ENCODE measurements at places on chromosomes 5 and 9. TPM values are rescaled to one million over a fixed set of nuclear protein-coding genes. Genes with fewer than 3 reads are reported as not detected.
A peak's percentile ranks its signal among the peaks of the same experiment; 100 is the strongest.

The TEK gene
- total RNA-seq, result 20.5 TPM

The HRH2 gene
- 35.8 TPM for total RNA-seq

DNA sequence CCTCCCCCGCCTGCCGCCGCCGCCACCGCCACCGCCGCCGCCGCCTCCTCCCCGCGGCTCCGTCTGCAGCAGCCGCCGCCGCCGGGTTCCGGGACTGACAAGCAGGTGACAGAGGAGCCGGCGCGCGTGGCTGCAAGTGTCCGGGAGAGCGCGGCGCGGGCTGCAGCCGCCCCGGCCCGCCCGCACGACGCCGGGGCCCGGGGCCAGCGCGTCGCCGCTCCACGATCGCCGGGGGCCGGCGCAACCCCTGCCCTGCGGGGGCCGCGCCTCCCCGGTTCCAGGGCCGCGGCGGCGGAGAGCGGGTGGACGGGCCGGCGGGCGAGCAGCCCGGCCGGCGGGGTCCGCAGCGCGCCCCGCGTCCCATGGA, 343 bp downstream of the LMX1B start:
- peaks cover 42% of the 10 kb centered on the region for H3K27me3 ChIP-seq
- H3K36me3 ChIP-seq, result no peaks in the 10 kb centered on the region
- peak overlapping the region; percentile 24 for H3K4me3 ChIP-seq
- H3K4me1 ChIP-seq, result peaks cover 40% of the 10 kb centered on the region
- no peak overlapping the region for H3K27ac ChIP-seq

DNA sequence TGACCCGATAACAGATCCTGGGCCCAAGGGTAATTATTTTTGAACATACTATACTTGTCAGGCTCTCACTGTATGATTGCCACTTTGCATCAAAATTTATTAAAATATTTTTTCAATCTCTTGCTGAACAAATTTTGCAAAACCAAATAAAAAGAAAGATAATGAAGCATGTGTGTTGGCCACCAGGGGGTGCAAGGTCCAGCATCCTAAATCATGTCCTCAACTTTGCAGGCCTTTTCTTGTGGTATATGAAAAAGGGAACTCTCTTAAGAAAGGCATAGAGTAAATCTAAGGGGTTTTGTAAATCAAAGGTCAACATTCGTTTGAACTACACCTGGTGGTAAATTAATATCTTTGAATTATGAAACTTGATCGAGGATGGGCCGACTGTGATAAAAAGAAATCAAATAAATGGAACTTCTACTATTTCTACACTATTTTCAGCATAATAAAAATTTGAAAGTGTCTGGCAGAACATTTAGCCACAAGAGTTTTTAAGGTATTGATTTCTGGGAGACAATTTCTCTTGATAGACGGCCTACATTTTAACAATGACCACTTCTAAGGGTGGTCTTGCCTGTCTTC, 676.5 kb downstream of the DMRTA1 start:
- H3K36me3 ChIP-seq, result no peaks in the 10 kb centered on the region
- no peaks in the 10 kb centered on the region for H3K27me3 ChIP-seq
- H3K27ac ChIP-seq, result no peak overlapping the region
- no peaks in the 10 kb centered on the region for H3K4me1 ChIP-seq
- no peak for DNase-seq

DNA sequence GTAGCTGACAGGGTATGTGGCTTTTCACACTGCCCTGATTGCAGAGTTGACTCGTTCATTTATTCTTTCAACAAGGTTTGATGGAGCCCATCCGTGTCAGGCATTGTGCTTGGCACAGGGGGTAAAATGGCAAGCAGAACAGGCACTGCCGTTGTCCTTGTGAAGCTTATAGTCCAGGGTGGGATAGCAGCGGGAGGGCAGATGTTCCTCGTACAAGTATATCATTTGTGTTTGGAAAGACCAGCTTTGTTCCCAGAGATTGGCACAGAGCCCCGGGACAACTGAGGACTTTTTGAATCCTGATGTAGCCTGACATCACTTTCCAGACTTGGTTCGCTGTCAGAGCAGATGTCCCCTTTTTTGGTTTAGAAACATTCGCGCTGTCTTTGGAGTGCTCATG, 50.9 kb downstream of the MVB12B start:
- H3K27ac ChIP-seq, result no peak overlapping the region
- H3K36me3 ChIP-seq, result no peaks in the 10 kb centered on the region

GRCh38 chr5:95863383-95863757, 40.8 kb upstream of the GLRX start:
- H3K4me3 ChIP-seq, result no peak overlapping the region
- H3K27ac ChIP-seq, result peak overlapping the region; percentile 40
- DNase-seq, result no peak
- H3K27me3 ChIP-seq, result no peaks in the 10 kb centered on the region
- peaks cover 15% of the 10 kb centered on the region for H3K4me1 ChIP-seq

- no peaks in the 10 kb centered on the region for H3K27me3 ChIP-seq
- no peak overlapping the region for H3K4me3 ChIP-seq
- DNase-seq, result no peak
- no peaks in the 10 kb centered on the region for H3K36me3 ChIP-seq
Measured at GRCh38 chr9:2868883-2869282, 25.0 kb upstream of the PUM3 start.

- H3K27me3 ChIP-seq, result no peaks in the 10 kb centered on the region
- no peaks in the 10 kb centered on the region for H3K36me3 ChIP-seq
- no peak for DNase-seq
- no peak overlapping the region for H3K27ac ChIP-seq
Measured at GRCh38 chr5:168575391-168576372, 3.5 kb downstream of the PANK3 start.

All from heart left ventricle (tissue), 16 donors.